Stimulated activated CD8-positive, alpha-beta memory T cell treated with anti-CD3 and anti-CD28 coated beads, Interleukin-7, amount 100 ng/mL, for 24 hours (primary cell): ENCODE measurements at places on chromosomes 7 and 10.

DNA sequence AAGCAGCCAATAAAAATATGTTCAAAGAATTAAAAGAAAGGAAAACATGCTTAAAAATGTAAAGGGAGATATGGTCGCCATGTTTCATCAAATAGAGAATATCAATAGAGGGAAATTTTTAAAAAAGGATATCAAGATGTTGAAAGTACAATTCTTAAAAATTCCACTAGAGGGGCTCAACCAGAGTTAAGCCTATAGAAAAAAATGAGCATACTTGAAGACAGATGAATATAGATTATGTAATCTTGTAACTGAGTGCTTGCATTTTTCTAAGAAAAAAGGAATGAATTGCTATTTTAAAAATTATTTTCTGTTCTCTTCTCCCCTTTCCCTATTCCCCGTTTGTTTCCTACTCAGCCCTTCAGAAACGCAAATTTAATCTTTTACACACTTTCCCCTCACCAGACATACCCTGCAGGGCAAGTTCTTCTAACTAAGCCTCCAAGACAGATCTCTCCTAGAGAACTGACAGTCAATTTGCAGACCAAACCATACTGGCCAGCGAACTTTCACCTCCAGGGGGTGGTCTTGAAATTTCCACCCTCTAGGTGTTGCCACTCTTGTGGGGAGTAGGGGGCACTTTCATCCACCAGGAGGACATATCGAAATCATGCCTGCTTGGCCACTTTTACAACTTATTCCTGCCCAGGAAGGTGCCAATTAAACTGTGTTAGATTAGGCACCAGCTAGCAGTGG lies 67.7 kb downstream of the NSUN6 start:
- no peak for DNase-seq

DNA sequence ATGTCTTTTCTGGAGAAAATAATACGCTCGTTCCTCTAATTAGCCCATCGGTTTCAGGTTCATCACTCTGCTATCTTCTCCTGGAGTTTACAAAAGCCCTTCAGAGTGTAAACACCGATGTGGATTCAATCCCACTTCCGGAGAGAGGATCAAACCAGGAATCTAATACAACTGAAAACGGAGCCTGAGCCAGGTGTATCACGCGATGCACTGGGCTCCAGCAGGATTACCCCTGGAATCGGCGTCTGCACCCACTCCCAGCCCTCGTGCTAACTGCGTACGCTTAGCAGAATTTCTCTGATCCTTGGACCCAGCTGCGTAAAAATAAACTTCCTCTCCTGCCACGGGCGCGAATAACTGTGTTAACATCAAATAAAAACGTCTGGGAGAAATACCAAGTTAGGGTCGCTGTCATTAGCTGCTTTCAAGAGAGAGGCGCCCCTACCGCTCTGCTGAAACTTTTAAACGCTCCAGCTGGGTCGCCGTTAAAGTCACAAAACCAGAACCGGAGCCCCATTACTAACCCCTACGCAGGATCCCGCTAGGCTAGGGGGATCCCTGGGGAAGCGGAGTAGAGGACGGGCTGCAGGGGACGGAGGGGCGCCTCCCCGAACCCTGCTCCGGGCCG lies 502 bp downstream of the ZNF3 start:
- no peak for DNase-seq

DNA sequence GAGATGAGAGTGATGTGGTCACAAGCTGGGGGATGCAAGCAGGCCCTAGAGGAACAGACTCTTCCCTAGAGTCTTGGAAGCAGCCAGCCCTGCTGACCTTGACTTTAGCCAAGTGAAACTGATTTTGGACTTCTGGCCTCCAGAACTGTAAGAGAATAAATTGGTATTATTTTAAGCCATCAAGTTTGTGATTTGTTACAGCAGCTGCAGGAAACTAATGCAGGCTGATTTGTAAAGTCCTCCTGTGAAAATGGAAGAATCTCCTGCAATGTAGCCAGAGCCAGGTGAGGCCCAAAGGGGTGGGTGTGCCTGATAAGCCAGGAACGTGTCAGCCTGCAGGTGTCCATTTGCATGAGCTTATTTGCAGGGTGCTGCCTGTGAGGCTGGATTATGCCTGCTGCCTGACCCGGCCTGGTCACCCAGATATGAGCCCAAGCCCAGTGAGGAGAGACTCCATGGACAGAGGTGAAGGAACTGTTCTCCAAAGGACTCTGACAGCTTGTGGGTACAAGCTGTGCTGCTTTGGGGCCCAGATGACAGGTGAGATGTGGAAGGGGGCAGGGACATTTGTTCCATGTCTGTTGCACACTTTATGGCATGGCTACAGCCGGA lies 24.6 kb upstream of the PLEKHA1 start:
- no peak for DNase-seq

DNA sequence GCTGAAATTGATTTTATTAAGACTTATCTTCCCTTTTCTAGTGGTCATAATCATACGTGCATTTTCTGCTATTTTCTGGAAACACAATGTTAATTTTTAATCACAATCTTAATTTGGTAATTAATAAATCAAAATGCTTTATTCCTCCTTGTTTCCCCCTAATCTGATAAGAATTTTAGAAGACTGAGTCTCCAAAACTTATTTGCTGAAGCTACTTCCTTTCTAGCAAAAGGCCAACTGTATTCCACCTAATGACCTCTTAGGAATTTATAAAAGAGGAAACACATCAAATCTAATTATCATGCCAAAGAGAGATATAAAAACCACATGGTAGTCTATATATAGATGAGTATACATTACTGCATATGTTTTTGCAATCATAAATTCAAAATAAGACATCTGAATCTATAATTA lies 140.6 kb downstream of the GNAI1 start:
- no peak for DNase-seq

DNA sequence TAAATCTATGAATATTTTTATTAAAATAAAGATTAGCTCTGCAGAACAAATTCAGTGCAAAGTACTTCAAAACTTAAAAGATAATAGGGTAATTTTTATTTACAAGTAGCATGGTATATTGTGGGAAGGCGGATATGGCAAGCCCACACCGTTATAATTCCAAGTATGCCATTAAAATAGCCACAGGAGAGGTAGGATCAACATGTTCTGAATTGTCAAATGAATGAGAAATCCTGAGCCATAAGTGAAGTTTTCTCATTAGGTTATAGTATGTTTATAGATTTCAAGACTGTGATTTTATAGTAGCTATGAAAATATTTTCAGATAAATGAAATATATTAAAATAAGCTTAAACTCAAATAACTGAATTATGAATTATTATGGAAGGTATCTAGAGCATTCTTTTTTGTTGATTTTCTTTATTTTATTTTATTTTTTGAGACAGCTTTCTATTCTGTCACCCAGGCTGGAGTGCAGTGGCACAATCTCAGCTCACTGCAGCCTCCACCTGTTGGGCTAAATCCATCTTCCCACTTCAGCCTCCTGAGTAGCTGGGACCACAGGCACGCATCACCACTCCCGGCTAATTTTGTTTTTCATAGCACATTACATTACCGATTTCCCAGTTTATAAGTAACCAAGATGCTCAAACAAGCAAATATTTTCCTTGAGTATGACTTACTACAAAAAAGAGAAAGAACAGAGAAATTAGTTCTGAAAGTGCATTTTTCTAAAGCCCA lies 956.6 kb downstream of the GATA3 start:
- DNase-seq: no peak
